ENCODE measurements at places on chromosomes 7 and 10. TPM values are rescaled to one million over a fixed set of nuclear protein-coding genes. Genes with fewer than 3 reads are reported as not detected.

- no peak for DNase-seq
Measured at GRCh38 chr10:126846959-126847358, 58.3 kb upstream of the DOCK1 start.

GRCh38 chr10:103627111-103627892 lies 133.8 kb downstream of the NEURL1 start:
- DNase-seq, result no peak

DNA sequence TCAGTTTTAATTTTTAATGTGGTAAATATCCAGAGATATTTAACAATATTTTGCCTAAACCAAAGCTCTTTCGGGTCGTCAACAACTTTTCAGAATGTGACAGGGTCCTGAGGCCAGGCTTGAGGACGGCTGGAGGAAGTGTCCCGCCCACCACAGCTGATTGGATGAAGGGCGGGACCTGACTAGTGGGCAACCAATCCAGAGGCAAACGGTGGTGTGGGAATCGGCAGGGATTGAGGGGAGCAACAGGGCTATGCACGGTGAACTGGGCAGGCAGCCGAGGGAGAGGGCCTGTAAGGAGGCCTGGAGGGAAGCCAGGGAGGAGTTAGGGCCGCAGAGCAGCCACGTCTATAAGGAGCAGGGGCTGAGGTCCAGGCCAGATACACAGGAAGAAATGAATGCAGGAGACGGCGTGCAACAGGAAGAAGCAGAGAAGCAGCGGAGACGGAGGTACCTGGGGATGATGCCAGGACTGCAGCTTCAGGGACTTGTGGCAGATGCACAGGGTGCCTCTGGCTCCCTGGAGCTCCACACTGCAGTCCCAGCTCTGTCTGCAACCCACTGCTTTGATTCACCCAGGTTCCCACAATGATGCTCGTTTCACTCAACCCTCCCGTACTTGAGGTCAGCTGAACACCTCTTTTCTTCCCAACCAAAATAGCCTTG lies 46.1 kb upstream of the ZMIZ1 start:
- no peak for DNase-seq

GRCh38 chr10:131266936-131267813 lies 44.3 kb downstream of the TCERG1L start:
- DNase-seq, result no peak

- no peak for DNase-seq
Measured at GRCh38 chr10:59865101-59865500, 41.3 kb downstream of the CCDC6 start.

GRCh38 chr7:143284591-143285469 lies at the start of gene TMEM139:
TMEM139 (plus strand) TSS chr7:143284958; CDS start chr7:143285958, 1,000 bp downstream.
- no peak for DNase-seq

The CAMK2B gene
- 1.4 TPM for total RNA-seq

DNA sequence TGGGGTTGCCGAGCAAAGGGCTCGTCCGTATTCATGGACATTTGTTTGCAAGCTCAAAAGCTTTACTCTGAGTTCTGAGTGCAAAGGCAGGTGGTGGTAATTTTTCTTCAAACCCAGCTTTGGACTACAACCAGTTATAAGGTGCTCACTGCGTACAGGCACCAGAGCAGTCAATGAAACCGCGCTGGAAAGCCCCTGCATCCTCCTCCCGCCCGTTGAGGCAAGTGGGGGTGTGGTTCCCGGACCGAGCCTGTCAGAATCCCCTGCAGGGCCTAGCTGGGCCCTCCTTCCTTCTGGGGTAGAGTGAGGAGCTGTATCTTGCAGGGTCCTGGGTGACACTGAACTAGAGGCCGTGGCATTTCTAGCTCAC lies 22.3 kb downstream of the AMZ1 start:
- DNase-seq, result peak; percentile 63

The RAMP3 gene
- total RNA-seq, result not detected

The CLCN1 gene
- 0.09 TPM for total RNA-seq

The ZPBP gene
- total RNA-seq, result not detected

All from activated T-cell treated with anti-CD3 and anti-CD28 coated beads, Interleukin-2, amount 50 U/mL, for 72 hours (primary cell).